Stimulated activated CD4-positive, alpha-beta T cell treated with anti-CD3 and anti-CD28 coated beads, Interleukin-1b, Interleukin-23, amount 100 ng/mL, for 4 hours (primary cell): ENCODE measurements at places on chromosomes 6 and 20.

DNA sequence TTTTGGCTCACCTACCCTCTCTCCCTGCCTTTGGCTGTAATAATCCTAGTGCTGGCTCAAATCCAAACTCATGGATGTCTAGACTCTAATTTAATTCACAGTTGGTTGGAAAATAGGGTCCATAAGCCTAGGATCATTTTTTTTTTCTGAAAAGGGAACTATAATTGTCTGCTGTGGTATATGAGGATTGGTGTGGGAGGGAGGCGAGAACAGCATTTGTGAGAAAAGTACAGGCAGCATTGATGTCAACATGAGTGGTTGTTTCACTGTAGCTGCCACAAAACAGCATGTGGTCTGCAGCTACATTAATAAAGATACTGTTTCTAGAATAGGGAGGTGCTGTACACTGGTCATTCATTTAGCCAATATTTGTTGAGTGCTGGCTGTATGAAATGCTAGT lies 18.6 kb upstream of the POLR1H start:
- DNase-seq, result no peak

- no peak for DNase-seq
These were observed 131.0 kb downstream of the ID4 start for GRCh38 chr6:19968201-19968600.

DNA sequence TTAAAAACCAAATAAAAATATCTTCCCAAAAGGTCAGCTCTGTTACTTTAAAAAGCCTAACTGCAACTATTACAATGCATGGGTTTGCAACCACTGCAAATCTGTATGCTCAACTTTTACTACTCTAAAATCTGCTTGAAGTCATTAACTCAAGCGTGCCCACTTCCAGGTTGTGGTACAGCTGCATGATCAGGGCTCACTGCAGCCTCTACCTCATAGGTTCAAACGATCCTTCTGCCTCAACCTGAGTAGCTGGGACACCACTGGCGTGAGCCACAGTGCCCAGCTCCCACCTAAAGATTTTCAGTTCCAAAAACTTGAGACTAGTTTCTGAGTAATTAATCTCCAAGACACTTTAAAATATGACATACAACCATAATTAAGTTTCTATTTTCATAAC lies 8.2 kb downstream of the DIDO1 start:
- DNase-seq, result no peak

DNA sequence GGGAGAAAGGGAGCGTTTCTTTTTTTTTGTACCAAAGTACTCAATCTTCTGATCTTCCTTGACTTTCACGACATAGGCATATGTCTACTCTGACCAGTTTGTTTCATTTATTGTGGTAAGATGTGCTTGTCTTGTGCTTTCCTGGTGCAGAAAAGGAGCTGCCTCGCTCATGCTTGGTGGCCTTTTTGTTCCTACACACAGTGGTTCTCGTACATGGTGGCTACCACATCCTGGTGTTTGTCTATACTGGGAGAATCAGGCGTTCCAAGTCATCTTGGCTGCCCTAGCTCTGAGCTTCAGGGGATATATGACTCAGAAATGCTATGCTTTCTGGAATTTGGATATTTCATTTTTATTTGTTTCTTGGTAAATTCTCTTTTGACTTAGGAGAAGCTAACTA lies 31.8 kb downstream of the MYB start:
- no peak for DNase-seq

GRCh38 chr6:117521791-117522502 lies 39.5 kb downstream of the DCBLD1 start:
- DNase-seq, result no peak

DNA sequence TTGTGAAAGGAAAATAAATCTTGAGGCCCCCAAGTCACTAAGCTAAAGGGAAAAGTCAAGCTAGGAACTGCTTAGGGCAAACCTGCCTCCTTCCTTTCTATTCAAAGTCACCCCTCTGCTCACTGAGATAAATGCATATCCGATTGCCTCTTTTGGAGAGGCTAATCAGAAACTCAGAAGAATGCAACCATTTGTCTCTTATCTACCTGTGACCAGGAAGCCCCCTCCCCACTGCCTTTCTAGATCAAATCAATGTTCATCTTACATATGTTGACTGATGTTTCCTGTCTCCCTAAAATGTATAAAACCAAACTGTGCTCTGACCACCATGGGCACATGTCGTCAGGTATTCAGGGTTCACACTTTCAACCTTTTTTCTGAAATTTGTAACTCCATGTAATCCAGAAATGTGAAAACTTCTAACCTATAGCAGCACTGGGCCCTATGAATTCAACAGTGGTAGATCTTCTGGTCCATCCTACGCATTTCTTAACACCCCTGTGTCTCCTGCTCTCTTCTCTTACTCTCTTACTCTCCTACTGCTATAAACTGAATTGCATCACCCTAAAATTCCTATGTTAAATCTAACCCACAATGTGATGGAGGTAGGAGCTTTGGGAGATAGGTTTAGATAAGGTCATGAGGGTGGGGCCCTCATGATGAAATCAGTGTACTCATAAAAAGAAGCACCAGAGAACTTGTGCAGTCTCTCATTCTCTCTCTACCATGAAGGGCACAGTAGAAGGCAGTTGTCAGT lies 89.3 kb downstream of the EPB41L2 start:
- DNase-seq, result no peak

DNA sequence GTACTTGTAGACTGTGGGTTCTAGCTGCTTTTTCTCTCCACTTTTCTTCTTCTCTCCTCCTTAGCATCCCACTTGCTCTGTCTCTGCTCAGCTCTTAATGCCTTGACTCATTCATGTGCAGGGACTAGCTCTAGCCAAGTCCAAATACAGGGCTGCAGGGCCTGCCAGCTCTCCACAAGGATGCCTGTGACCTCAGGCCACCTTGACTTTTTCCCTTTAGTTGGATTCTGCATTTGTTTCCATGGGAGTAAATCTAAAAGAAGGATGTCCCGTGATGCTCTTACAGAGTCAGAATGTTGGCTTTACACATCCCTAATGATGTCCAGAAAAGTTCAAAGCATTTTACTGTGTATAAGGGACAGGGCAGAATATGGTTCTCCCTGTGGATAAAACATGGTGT lies 101.8 kb upstream of the PREP start:
- no peak for DNase-seq

- no peak for DNase-seq
These were observed 17.3 kb upstream of the CD93 start for GRCh38 chr20:23103284-23104018.

- no peak for DNase-seq
These were observed 36.2 kb upstream of the CCDC167 start for GRCh38 chr6:37535759-37536490.

DNA sequence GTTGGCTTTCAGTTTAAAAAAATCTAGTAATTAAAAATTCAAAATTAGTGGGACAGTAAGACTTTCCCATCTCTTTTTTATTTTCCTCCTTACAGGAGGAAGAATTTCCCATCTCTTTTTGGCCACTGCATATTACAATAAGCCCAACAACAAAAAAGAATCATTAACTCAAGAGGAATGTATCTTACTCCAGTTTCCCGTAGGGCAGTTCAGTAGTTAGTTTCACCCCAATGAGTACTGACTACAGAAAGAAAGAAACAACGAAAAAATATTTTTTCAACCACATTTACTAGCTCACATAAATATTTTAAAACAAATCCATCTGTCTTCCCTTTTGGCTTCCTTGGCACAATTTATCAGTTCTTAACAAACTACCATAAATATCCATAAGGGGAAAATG lies 14.9 kb upstream of the BLOC1S5 start:
- DNase-seq, result no peak

- DNase-seq, result no peak
These were observed 65.5 kb downstream of the LIN28B start for GRCh38 chr6:105022416-105022815.

- DNase-seq, result no peak
These were observed 251.4 kb downstream of the DLL1 start for GRCh38 chr6:170039156-170040114.

- DNase-seq, result no peak
These were observed 43.9 kb upstream of the GGTLC1 start for GRCh38 chr20:24032400-24032898.

DNA sequence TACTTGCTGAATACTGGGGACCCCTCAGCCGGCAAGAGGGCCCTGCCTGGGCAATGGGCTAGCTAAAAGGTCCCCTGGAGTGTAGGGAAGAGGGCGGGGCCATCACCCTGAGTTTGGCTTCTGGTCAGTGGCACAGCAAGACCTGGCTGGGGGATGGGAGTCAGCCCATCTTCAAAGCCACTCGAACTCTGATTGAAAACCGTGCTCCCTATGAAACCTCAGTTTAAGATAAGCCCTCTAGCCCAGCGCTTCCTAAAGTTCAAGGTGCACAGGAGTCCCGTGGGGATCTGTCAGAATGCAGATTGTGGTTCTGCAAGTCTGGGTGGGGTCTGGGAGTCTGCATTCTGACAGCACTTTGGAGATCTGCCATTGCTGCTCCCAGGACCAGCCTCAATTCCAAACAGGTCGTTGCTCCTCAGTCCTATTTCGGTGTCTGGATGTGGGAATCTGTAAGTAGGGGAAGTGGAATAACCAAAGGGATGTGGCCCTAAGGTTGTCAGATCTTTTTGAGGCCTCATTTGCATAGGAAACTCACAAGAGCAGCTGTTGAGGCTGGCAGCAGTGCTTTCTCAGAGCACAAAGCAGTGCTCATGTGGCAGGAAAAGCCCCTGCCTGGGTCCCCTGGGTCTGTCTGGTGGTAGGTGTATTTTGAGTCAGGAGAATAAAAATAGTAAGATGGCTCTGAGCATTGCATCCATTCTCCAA lies 85.3 kb upstream of the SCP2D1 start:
- no peak for DNase-seq

DNA sequence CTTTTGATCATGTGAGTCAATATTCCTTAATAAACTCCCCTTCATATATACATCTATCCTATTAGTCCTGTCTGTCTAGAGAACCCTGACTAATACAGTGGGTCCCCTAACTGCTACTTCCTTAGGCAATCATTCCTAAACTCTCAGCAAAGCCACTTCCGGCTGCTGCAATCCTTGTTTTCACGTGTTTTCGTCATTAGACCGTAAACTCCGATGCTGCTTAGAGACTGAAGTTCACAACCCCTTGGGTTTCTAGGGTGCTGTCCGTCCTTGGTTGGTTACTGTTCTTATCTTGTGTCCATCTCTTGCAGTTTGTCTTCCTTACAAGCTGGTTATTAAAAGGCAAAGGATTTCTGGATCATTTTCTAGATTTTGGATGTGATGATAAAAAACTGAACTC lies 106.4 kb downstream of the GMPR start:
- DNase-seq, result no peak

- DNase-seq, result no peak
These were observed 134.5 kb downstream of the RPS12 start for GRCh38 chr6:132948889-132949288.

DNA sequence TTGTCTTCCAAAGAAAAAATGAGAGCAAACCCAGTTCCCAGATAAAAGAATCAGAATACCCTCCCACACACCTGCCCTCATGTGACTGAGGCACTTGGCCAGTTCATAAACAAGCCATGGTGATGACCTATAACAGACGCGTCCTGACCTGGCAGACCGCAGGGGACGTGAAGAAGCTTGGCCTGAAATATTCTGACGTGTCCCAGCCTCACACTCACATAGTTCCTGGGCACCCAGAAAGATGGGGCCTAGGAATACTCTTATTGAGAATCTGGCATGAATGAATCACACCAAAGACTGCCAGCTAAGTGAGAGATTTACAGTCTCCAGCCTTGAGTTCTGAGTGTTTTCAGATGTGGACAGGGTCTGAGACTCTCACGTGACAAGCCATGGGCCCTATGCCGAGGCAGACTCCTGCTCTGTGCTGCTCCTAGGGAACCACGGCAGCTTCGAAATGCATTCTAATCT lies 17.2 kb upstream of the MAP3K4 start:
- no peak for DNase-seq

GRCh38 chr6:5529733-5530132 lies 268.4 kb downstream of the FARS2 start:
- no peak for DNase-seq

GRCh38 chr20:63878899-63879663 lies 14.0 kb downstream of the TPD52L2 start:
- no peak for DNase-seq

DNA sequence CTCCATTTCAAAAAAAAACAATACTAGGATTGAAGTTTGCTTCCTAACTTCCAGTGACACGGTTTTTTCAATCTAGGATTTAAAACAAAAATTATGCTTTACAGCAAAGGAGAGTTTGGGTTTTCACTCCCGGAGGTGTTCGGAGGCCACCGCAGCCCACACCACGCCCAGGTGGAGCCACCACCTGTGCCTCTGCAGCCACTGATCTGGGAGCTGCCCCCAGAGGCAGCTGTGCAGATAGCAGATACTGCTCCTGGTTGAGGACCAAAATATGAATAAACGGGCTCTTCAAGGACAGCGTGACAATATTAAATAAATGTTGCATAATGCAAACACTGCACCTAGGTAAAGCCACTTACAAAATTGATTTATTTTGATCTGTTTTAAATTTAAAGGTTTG lies 30.2 kb downstream of the DLL1 start:
- no peak for DNase-seq

- no peak for DNase-seq
These were observed 27.4 kb downstream of the PMEPA1 start for GRCh38 chr20:57682184-57683101.

- no peak for DNase-seq
These were observed 164.2 kb upstream of the AKAP12 start for GRCh38 chr6:151075527-151075926.

- no peak for DNase-seq
These were observed 2.6 kb downstream of the MAFB start for GRCh38 chr20:40686434-40686882.

- no peak for DNase-seq
These were observed 173.4 kb downstream of the SLC16A10 start for GRCh38 chr6:111260570-111261298.

DNA sequence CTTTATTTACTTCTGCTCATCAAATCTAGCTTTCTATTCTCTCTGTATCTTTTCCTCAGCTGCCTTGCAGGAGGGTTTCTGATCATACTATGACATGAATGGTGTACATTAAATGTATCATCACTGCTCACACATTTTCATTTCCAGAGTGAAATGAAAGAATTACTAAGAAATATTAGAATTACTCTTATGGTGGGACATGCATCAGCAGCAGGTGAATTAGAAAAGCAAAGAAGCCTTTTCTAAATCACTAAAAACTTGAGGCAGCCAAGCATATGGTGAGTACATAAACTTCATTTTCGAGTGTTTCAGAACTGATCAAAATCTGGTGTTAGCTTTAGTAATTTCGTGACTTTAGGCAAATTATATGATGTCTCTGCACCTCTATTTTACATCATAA lies 23.6 kb downstream of the IL17A start:
- no peak for DNase-seq
